Right cardiac atrium (tissue), 5 donors: ENCODE measurements at places on chromosomes 7 and 10. TPM values are rescaled to one million over a fixed set of nuclear protein-coding genes. Genes with fewer than 3 reads are reported as not detected.

SLC35B4 gene
- 8.3 TPM for total RNA-seq

ATXN7L1 gene
- 5.5 TPM for total RNA-seq

CTAGE6 gene
- not detected for total RNA-seq

WEE2 gene
- not detected for total RNA-seq

KCNIP2 gene
- total RNA-seq: 977 TPM

SPDYE16 gene
- total RNA-seq: 0.17 TPM

MTPN gene
- total RNA-seq: 122 TPM

ATP5MK gene
- total RNA-seq: 995 TPM

SAMD9L gene
- total RNA-seq: 6.4 TPM

VKORC1L1 gene
- 16.9 TPM for total RNA-seq

MKX gene
- 0.15 TPM for total RNA-seq

C10orf67 gene
- 0.18 TPM for total RNA-seq

FKBP9 gene
- 115 TPM for total RNA-seq

DNA sequence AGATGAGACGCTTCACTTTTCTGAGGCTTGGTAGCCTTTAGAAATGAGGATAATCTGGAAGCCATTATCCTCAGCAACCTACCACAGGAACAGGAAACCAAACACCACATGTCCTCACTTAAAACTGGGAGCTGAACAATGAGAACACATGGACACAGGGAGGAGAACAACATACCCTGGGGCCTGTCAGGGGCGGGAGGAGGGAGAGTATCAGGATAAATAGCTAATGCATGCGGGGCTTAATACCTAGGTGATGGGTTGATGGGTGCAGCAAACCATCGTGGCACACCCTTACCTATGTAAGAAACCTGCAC, 48.9 kb downstream of the LRGUK start:
- DNase-seq: no peak

GRCh38 chr10:104327745-104328645, 10.3 kb downstream of the ITPRIP start:
- peak; percentile 74 for DNase-seq

DNA sequence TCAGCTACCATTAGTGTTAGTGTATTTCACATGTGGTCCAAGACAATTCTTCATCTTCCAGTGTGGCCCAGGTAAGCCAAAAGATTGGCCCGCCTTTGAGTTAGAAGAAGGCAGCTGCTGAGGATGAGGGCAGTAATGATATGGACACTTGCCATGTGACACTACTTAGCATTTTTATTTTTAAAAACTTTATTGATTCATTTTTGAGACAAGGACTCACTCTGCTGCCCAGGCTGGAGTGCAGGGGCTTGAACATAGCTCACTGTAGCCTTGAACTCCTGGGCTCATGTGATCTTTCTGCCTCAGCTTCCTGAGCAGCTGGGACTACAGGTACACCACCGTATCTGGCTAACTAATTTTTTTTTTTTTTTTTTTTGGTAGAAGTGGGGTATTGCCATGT, 12.3 kb upstream of the ACTR3B start:
- DNase-seq: no peak

DNA sequence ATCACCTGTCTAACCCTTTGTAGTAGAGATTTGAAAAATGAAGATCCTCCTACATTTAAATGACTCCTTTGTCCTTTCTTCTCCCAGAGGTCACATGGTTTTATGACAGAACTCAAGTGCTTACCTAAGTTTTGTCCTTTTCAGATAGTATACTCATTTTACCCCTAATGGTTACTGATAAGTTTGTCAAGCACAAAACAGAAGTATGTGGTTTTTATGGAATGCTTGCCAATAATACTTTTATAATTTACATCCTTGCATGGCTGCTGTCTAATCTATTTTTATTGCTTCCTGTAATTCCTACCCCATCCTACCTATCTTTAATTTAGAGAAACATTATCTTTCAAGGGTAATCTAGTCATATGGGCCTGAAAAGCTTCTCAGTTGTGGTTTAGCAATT, 37.5 kb downstream of the HELLS start:
- DNase-seq: no peak

DNA sequence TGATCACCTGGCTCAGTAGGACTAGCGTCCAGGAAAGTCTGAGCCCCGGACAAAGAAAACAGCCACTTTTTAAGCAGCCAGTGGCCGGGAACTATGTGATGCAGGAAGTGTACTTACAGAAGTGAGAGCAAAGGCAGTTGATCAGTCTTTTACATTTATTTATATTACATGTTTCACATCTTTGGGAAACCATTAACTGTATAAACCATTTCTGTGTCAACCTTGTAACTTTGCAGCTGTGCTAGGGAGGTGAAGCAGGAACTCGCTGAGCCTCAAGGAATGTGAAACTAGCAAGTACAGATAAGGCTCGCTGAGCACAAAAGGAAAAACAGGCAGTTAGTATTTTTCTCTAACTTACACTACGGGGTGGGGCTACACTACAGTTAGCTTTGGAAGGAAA, 39.9 kb upstream of the HECW1 start:
- no peak for DNase-seq

GRCh38 chr7:34928052-34928451, 109.2 kb downstream of the DPY19L1 start:
- peak; percentile 44 for DNase-seq

GRCh38 chr7:32170838-32171237, 100.6 kb upstream of the PDE1C start:
- DNase-seq: no peak

- peak; percentile 19 for DNase-seq
Observed at GRCh38 chr7:1269336-1269890, 36.7 kb downstream of the UNCX start.

DNA sequence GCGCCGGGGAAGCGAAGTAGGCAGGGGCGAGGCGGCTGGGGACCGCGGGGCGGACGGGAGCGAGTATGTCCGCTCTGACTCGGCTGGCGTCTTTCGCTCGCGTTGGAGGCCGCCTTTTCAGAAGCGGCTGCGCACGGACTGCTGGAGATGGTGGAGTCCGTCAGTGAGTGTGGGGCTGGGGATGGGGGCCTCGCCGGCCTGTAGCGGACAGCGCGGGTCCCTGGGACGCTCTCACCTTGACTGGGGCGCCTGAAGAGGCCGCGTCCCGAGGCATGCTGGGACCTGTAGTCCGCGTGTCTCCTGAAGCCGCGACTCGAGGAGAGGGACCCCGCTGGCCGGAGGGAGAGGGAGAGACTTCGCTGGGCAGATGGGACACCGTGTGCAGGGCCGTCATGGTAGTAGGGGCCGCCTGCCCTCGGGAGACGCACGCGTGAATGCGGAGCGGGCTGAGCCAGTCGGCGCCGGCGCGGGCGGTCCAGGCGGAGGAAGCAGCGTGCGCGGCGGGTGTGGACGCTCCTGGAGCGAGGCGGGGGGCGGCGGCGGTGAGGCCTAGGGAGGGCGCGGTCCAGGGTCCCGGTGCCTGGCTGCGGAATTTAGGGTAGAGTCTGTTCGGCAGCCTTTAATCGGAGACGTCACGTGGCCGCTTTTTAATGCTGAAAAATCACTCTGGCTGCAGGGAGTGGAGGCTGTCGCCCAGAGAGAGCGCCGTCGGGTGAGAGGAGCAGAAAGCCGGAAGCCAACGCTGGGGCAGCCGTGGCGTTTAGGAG, at the start of gene NDUFB2:
TSS of gene NDUFB2 (plus strand) at position 29 of the 767 bp plus-strand sequence. CDS start at position 66, 37 bp downstream.
- peak; percentile 83 for DNase-seq

GRCh38 chr10:3948843-3949242, 163.8 kb upstream of the KLF6 start:
- no peak for DNase-seq

DNA sequence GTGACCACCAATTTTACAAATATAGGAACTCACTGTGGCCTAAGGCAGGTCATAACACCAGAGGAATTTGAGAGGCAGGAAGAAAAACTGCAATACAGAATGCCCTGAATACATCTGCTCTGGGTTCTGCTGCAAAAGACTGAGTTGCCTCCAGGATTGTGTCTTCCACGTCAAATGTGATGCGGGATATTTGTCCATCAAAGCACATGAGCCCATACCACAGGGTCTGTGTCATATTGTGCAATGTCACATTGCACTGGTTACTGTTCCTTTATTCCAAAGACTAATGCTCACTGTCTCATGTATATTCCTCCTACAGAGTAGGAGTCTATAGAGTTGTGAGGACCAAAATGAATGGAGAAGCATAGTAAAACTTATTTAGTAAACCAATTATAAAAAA, 58.6 kb upstream of the ABCB4 start:
- DNase-seq: no peak

- DNase-seq: no peak
Observed at GRCh38 chr10:51619365-51619764, 80.0 kb downstream of the CSTF2T start.

- no peak for DNase-seq
Observed at GRCh38 chr7:152633504-152633903, 42.4 kb downstream of the XRCC2 start.

- no peak for DNase-seq
Observed at GRCh38 chr10:76430061-76430645, 998.7 kb downstream of the LRMDA start.

DNA sequence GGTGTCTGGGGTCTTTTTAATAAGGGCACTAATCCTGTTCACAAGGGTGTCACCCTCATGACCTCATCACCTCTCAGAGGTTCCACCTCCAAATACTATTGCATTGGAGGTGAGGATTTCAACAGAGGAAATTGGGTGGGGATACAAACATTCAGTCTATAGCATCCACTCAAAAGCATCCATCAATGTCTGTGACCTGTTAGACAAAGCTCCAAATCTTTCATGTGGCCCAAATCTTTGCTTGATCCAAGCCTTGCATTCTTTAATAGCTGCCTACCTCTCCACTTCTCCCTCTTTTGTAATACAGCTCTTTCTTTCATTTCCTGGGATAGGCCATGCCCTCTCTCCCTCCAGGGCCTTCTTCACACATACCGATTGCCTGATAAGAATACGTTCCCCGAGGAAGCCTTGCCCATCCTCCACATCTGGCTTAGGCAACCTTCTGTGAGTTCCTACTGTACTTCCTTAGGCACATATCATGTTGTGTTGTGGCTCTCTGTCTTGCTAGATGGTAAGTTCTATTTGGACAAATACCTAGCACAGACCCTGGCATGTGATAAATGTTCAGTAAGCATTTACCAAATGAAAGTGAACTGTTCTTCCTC, 66.1 kb downstream of the CREM start:
- no peak for DNase-seq

GRCh38 chr10:27433976-27434375, 70.1 kb upstream of the RAB18 start:
- no peak for DNase-seq

DNA sequence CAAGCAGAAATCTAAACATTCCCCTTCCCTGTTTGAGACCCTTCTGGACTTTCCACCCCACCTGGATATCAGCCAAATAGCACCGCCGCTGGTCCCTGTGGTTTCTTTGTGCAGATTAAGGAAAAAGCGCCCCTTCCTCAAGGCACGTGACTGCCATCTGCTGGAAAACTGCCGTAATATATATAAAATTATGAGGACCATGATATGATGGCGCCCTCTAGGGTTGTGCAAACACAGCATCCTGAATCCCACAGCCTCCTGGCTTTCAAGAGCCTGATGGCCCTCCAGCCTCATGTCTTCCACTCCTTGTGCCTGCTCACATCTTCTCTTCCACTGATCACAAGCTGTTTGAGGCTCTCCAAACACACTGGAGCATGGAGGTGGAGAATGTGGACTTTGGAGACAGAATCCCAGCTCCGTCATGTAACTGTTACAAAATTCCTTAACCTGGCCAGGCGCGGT, 121.3 kb downstream of the MYL10 start:
- DNase-seq: no peak

- no peak for DNase-seq
Observed at GRCh38 chr10:34217524-34217923, 597.6 kb downstream of the PARD3 start.

DNA sequence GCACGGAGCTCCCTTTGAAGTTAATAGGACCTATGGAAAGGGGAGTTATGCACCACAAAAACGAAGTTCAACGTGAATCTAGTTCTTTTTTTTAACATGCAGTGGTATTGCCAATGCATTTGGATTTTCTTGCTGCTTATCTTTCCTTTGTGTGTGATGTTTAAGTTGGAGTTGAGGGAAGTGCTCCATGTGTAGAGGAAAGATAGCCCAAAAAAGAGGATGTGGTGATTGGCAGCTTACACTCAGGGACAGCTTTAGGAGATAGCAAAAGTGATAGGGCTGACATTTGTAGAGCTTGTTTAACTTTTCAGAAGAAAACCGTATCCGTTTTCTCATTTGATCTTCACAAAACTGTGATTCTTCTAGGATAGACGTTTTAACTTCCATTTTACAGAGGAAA, 101.3 kb downstream of the MDFIC start:
- DNase-seq: no peak

- DNase-seq: no peak
Observed at GRCh38 chr10:1206101-1206500, 149.9 kb downstream of the WDR37 start.

GRCh38 chr7:100432053-100432452, 2.4 kb downstream of the MEPCE start:
- DNase-seq: no peak

GRCh38 chr10:101818872-101819633, 809 bp upstream of the OGA start:
- no peak for DNase-seq

GRCh38 chr10:28849821-28850220, 172.5 kb downstream of the BAMBI start:
- no peak for DNase-seq

DNA sequence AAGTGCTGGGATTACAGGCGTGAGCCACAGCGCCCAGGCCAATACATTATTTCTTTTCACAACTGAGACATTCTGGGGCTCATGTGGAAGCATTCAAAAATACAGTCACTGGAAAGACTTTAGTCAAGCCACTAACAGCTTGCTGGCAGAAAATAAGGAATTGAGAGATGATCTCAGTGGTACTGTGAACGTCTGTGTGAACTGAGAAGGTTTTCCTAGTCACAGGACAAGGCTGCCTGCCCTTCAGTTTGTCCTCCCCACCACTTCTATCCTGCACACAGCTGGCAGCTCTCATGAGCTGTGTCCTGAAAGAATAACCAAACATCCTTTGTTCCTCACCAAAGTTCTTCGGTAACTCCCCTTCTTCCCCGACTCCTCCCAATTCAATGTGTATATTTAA, 31.3 kb upstream of the ITGA8 start:
- no peak for DNase-seq

- no peak for DNase-seq
Observed at GRCh38 chr7:65411249-65411648, 37.6 kb downstream of the ZNF92 start.

- no peak for DNase-seq
Observed at GRCh38 chr7:31545549-31545948, 31.7 kb downstream of the ITPRID1 start.

- no peak for DNase-seq
Observed at GRCh38 chr7:158827411-158828132, 1.7 kb downstream of the ESYT2 start.

GRCh38 chr10:84337199-84337598, 8.8 kb downstream of the CCSER2 start:
- no peak for DNase-seq
